ENCODE measurements at places on chromosomes 3 and 15.

DNA sequence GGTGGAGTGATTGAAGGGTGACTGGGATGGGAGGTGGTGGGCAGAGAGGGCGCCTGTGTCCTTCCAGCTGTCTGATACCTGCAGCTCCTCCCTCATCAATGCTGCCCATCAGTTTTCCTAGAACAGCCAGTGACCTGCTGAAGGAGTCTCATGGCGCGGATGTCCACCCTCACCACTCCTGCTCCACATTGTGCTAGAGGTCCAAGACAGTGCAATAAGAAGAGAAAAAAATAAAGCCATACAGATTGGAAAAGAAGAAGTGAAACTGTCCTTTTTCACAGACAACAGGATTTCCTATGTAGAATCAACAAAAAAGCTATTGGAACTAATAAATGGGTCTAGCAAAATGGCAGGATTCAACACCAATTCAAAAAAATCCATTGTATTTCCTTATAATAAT is 7.4 kb downstream of the ZDHHC19 start:
- DNase-seq, result no peak

DNA sequence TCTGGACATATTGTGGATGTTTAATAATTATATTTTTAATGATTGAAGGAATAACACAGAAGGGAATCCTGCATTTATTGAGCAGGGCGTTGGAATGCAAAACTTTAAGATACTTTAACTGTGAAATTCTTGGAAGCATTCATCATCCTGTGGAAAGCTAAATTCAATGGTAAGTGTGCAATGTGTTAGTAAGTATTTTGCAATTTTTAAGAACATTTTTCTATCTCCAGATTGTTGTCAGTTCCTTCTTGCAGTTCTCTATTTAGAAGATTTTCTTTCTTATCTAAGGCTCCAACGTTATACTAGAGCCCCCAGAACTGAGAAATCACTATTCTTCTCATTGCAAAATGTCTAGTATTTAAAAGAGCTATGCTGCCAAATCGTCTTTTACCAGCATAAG is 132.2 kb upstream of the TSC22D2 start:
- no peak for DNase-seq

DNA sequence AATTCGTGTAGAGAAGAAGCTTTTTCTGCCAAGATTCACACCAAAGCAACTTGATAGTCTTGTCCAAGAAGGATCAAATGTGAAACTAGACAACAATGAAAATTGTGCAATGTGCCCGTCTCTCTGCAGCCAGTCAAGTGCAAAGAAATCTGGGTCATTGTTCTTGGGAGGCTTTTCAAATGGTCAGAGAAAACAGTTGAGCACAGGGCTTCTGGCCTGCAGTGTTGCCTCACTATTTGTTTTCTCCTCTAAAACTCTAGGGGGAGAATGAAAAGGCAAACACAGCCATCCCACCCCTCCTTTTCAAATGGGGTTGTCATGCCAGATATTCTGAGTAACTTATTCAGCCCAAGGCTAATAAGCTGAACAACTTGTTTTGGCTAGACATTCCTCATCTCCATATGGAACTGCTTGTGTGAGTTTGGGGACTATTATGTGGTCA is 417.6 kb upstream of the CDIN1 start:
- DNase-seq, result no peak

DNA sequence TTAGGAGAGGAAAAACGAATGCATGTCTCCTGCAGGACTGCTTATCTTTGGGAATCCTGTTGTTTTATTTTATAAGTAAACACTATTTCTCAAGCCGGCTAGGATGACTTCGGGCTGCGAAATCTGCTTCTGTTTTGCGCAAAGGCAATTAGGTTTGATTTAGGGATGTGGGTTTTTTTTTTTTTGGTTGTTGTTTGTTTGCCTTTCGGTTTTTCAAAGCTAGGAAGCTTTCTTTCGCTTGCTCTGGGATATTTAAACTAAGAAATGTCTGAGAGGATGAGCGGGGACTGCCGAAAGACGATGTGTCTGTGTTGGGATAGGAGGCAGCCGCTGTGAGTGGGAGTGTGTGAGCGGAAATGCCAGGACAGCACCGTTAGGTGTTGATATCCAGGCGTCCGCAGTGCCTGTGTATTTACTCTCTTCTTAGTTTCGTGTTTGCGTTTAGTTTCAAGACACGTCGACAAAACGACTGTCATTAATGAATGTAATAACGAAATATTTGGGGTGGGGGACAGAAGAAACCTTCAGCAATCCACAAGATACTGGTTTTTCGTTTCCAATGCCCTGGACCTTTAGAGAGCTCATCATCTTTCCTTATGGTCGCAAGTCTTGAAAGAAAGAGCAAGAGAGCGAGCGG is 604 bp downstream of the ISL2 start:
- DNase-seq, result no peak

DNA sequence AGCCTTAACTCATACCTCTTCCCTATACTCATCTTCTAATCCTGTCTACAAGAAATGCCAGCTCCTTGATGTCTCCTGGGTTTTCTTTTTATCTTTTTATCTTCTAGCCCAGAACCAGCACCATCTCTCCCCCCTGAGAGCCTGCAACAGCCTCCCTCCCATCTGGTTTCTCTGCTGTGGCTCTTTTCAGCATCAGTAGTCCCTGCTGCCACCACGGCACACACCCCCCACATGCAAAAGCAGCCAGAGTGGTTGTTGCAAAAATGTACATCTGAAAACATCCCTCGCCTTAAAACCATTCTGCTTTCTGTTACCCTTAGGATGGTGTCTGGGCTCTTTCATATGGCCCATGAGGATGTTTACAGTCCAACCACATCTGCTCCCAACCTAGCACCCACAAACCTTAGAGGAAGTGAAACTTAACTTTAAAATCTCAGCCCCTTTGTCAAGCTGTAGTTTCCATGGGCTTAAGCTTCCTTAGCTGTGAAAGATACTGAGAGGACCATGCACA is 775 bp downstream of the TTC21A start:
- no peak for DNase-seq

DNA sequence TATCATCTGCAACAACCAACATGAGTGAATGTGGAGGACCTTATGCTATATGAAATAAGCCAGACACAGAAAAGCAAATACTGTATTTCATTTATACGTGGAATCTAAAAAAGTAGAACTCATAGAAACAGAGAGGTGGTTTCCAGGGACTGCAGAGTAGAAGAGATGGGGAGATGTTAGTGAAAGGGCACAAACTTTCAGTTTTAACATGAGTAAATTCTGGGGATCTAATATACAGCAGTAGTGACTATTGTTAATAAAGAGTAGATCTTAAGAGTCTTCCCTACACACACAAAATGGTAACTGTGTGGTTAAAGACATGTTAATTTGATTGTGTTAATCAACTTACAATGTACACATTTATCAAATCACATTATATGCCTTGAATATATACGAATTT is 20.9 kb upstream of the MELTF start:
- DNase-seq, result no peak

- DNase-seq, result no peak
Observed at GRCh38 chr15:94040541-94041248, 190.7 kb upstream of the MCTP2 start.

Data from NCI-H1694 treated with DMSO at 0.1 percent for 48 hours (cell line).